Fibroblast of skin of back (primary cell): ENCODE measurements at places on chromosomes 1 and 21.

DNA sequence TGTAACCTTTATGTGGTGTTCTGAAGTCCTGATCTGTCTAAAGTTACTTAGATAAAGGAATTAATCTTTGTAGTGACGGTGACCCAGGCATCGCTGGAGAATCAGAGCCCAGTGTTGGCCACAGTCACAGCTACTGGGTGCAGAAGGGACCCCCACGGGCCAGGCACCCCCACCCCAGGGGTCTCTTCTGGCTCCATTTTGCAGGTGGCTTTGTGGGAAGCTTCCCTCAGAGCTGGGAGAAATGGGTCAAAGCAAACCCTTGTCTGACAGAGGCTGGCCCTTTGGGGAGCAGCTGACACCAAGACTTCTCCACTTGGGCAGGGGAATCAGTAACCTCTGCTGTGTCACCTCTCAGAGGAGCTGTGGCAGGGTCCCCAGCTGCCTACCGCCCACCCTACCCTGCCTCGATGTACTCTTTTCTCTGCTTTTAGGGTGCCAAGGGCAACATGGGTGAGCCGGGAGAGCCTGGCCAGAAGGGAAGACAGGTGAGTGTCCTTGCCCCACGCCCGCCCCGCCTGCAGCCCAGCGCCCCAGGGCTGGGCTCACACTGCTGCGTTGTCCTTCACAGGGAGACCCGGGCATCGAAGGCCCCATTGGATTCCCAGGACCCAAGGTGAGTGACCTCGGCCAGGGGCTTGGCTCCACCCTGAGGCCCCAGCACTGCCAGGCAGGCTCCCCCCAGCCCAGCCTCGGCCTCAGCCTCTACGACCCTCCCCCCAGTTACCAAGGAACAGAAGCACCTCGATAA lies 17.7 kb downstream of the COL6A2 start:
- no peak for DNase-seq

- no peak for DNase-seq
Observed at GRCh38 chr1:230261928-230262650, 164.0 kb downstream of the PGBD5 start.

DNA sequence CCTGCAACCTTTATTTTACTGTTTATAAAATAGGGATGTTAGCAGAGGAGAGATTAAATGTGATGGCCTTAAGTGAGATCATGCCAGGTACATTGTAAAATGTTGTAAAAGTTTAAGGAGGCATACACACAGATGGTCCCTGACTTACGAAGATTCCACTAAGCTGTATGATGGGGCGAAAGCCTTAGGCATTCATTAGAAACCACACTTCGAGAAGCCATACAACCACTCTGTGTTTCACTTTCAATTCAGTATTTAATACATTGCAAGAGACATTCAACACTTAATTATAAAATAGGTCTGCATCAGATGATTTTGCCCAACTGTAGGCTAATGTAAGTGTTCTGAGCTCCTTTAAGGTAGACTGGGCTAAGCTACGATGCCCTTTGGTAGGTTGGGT lies 3.7 kb downstream of the SMPDL3B start:
- DNase-seq = no peak

- DNase-seq = no peak
Observed at GRCh38 chr1:36390411-36390810, 4.7 kb upstream of the STK40 start.

DNA sequence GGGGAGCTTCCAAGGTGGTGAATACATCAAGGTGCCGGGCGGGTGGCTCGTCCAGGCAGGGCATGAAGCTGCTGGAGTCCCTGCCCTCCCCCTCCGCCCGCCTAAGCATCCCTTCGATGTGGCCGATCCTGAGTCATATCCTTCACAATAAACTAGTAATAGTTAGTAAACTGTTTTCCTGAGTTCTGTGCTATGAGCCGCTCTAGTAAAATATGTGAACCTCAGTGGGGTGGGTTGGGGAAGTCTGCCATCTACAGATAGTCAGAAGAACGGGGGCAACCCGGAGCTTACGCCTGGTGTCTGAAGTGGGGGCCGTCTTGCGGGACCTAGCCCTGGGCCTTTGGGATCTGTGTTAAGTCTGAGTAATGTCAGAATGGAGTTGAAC lies 21.6 kb downstream of the C2CD2 start:
- peak; percentile 71 for DNase-seq

DNA sequence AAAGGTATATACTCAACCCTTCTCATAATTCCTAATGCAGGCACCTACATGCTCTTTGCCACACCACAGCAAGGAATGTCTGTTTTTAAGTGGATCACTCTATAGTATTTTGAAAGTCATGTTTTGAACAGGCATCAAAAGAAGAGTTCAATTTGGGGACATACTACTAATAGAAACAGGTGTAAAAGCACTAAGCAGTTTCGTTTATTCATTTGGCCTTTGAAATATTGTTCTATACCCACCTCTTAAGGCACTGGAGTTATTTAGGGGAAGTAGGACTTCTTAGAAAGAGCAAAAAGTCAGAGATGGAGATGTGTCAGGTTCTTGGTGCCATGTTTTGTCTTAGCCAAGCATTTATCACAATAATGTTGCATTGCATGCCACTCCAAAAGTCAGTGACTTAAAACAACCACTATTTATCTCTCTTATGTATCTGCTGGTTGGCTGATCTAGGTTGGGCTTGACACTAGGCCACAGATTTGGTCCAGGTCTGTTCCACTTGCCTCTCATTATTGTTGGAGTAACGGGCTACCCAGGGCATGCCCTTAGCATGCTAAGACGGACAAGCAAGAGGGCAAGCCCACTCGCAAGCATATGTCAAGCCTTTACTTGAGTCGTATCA lies 107.5 kb downstream of the RGL1 start:
- DNase-seq = no peak

GRCh38 chr1:53562291-53562980 lies 103.2 kb downstream of the DMRTB1 start:
- DNase-seq = no peak

DNA sequence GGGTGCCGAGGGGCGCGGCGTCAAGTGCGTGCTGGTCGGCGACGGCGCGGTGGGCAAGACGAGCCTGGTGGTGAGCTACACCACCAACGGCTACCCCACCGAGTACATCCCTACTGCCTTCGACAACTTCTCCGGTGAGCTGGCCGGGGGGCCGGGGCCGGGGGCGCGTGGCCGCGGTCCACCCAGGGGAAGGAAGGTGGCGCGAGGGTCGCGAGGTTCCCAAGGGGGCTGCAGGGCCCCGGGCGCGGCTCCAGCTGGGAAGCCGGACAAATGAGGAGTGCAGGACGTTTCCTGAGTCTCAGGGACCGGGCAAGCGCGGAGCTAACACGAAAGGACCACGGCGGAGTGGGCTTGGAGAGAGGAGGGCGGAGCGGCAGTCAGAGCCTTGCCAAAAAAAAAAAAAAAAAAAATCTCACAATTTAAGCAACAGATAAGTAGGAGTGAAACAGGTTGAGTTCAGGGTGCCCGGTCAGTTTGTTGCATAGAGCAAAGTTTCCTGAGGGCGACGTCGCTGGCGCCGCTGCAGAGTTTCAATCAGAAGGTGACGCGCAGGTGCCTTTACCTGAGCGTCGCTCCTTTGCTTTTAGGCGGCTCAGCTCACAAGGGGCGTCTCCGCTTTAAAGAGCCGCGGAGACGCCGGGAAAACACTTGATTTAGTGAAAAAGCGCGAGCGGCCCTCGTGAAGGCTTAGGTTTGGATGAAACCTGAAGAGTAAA lies 750 bp downstream of the RHOU start:
- DNase-seq = peak; percentile 11

GRCh38 chr1:47791879-47792608 lies 205.1 kb downstream of the TRABD2B start:
- no peak for DNase-seq

DNA sequence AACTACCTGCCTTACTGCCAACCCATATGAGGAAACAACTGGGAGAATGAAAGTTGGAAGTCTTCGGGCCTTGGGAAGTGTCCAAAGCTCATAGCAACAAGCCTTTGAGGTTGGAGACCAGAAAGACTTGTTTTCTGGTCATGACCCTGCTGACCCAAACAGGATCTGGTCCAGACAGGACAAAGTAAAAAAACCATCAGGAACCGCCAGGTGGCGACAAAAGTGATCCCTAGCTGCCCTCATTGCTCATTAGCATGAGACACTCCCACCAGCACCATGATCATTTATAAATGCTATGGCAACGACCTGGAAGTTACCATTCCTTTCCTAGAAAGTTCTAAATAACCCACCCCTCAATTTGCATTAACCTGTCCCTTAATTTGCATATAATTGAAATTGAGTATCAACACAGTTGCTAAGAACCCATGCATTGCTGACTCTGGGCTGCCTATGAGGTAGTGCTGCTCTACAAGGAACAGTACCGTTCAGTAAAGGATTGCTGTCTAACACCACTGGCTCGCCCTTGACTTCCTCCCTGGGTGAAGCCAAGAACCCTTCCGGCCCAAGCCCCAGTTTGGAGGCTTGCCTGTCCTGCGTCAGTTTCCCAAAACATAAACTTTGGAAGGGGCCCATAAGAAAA lies 89.0 kb downstream of the URB2 start:
- DNase-seq = no peak
